AG08395 (cell line): ENCODE measurements at places on chromosomes 1 and 21.

GRCh38 chr1:56334047-56334446, 245.3 kb downstream of the PLPP3 start:
- DNase-seq, result no peak

DNA sequence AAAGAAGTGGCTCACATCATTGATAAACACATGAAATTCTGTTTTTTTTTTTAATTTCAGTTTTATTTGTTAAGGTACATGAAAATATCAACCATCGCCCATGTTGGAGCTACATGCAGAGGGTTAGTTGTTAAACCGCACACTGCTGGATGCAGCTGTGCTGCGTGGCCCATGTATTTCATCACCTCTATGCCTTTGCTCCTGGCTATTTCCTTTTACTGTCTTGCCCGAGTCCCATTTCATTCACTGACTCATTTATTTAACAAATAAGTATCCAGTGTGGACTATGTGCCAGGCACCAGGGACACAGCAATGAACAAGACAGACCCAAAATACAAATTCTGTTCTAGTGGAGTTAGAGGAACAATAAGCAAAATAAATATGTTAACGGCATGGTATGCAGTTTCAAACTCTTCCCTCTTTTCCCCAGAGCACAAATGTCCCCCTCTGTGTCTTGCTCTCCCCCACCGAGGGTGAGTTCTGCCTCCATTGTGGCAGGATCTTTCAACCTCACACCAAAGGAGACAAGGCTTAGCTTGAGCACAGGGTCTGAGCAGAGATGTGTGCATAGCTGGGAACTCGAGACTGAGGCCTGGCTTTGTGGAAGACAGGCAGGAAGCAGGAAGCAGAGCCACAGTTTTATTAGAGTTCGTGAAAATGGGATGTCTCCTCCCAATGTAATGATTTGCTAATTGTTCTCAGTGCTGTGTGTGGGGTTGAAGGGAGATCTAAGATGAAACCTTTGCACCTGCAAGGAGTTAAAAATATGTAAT, 44.6 kb downstream of the MAN1C1 start:
- no peak for DNase-seq

- DNase-seq, result peak; percentile 65
Measured at GRCh38 chr1:64834734-64835133, 89.9 kb downstream of the RAVER2 start.

GRCh38 chr1:181044449-181044966, 10.7 kb downstream of the MR1 start:
- no peak for DNase-seq

GRCh38 chr21:26943921-26944320, 23.0 kb downstream of the ADAMTS5 start:
- no peak for DNase-seq

GRCh38 chr1:87437663-87438295, 109.1 kb downstream of the LMO4 start:
- no peak for DNase-seq

- DNase-seq, result peak; percentile 8
Measured at GRCh38 chr1:215992620-215993019, 425.5 kb downstream of the KCTD3 start.

DNA sequence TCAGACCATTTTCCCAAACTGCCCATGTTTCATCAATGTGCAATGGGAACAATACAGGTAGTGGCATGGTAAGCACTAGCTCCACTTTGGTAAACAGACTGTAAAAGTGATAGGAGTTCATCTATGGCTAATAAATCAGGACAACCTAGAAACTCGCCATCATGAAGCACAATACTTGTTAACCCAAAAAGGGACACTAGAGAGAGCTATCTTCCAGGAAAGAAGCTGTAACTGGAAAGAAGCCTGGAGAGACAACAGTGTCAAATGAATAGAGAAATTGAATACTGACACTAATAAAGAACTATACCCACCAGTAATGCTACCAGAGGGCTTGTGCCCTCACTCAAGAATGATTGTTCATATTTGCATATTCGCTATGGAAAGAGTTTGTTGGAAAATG, 164.7 kb upstream of the RGS18 start:
- no peak for DNase-seq

GRCh38 chr1:43431676-43432075, 22.1 kb downstream of the HYI start:
- no peak for DNase-seq

DNA sequence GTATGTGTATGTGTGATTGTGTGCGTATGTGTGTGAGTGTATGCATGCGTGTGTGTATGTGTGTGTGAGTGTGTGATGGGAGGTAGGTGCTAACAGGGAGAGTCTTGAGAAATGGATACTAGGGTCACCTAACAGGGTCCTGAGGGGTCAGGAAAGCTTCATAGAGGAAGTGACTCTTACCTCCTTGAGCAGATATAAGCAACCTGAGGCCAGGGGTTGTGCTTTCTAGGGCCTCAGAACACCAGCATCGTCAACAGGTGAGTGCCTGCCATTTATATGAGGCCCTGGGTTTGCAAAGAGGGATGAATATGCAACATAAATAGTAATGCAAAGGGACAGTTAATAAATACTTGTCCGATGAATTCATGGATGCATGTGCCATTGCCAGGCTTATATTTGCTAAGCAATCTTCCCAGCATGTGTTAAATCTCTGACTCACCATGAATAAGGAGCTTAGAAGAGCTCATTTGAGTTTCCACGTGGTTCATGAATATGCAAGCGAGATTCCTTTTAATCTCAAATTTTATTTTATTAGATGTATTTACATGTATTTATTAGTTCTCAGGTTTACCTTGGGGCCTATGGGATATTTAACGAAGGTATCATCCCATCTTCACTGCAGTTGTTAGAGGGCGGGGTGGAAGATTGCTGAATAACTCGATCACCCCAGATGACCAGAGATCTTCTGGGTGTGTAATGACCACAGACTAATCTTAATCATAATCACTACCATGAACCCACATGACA, 438.3 kb downstream of the CAMTA1 start:
- DNase-seq, result peak; percentile 85

GRCh38 chr1:58844176-58844575, 60.3 kb upstream of the JUN start:
- DNase-seq, result no peak

DNA sequence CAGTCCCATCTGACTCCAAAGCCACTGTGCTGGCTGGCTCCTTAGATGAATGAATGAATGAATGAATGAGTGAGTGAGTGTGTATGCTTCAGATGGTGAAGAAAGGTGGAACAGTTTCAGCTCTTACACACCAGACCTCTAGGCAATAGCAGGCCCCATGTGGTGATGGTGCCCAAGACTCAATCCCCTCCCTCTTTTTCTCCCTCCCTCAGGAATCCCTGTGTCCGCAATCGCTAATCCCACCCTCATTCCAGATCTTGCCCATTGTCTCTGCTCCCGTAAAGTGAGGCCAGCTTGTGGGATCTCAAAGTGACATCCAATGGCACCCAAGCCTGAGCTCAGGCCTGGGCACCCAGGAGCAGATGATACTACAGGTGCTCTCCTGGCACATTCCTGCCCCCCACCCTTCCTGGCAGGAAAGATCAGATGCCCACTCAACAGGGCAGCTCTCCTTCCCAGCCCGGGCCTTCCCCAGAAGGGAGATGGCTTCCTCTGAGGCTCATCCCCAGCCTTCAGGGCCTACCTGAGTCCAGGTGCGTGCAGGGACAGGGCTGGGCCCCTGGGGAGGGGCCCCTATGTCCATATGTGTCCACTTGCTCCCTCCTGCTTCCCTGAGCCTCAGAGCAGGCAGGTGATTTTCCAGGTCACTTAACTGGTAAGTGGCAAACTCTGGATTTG, 106.4 kb downstream of the HMGB4 start:
- DNase-seq, result no peak

DNA sequence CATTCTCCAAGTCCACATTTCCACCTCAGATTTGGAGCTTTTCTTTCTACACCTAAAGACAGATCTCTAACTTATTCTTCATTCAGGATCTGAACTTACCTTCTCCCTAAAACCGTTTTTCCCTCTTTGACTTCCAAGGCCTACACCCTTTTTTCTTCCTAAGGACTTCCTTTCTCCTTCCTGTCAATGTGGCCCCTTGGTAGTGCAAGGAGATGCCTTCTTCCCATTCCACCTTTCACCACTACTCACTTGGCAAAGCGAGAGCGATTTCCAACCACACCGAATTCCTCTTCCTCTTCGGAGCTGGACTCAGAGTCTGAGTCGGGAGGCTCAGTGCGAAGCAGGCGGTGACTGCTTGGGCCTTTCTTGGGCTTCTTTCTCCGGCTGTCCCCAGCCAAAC, 1.3 kb downstream of the EFCAB14 start:
- no peak for DNase-seq

DNA sequence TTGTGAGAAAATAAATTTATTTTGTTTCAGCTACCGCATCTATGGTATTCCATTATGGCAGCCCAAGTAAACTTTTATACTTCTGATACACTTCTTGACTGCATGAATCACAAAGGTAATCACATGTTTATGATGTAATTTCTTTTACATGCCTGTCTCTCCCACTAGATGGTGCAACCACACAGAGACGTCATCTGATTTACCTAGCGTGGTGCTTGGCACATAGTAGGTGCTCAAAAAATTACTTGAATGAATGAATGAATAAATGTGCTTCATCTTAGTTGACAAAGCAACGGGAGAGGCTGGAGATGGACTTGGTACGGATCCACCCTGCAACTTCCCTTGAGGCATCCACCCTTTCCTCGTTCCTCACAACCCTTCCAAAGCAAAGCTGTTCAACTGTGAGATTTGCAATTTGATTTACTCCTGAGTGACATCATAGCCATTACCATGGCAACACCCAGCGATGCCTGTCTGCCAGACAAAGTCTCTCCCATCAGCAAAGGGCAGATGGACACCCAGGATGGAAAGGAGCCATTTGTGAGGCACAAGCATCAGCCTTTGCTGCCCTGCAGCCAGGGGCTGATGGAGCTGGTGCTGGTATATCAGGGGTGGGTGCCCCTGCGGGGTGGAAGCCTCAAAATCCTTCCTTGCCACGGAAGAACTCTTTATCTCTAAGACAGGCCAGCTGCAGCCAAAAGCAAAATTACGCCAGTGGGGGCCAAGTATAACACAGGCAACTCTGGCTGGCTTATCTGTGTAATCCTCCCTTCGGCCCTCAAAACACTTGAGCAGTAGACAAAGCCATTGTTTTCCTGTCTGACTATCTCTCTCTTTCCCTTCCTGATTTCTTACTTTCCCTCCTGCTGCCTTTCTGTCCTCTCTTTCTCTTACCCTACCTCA, 18.9 kb upstream of the VWA5B1 start:
- no peak for DNase-seq

- DNase-seq, result peak; percentile 3
Measured at GRCh38 chr1:233518344-233518743, 95.6 kb upstream of the KCNK1 start.

DNA sequence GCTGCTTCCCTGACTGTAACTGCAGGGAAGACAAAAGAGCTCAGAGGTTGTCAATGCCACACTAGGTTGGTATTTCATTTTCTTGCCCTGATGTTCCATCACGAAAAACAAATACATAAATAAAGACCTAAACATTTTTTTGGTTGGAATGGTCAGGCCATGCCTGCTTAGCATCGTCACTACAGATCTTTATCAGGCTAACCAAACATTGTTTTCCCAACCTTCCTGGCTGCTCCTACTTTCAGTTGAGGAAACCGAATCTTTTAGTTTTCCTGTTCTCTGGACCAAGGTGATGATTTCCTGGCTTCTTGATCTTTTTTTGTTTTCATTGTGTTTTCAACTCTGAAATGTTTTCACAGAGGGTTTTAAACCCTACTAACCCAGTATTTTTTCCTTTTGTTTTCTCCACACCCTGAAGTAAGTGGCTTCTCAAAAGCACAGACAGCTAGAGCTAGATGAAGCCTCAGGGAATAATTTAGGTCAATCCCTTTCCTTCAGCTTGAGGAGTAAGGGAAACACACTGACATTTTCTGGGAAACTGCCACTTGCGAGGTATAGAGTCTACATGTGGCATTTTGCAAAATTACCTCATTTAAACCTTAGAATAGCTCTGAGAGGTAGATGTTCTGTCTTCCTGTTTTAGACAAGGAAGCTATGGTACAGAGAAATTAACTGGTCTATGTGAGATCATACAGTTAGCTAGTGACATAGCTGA, 67.2 kb upstream of the CNN3 start:
- DNase-seq, result no peak
